ENCODE measurements at places on chromosomes 16 and 17.

DNA sequence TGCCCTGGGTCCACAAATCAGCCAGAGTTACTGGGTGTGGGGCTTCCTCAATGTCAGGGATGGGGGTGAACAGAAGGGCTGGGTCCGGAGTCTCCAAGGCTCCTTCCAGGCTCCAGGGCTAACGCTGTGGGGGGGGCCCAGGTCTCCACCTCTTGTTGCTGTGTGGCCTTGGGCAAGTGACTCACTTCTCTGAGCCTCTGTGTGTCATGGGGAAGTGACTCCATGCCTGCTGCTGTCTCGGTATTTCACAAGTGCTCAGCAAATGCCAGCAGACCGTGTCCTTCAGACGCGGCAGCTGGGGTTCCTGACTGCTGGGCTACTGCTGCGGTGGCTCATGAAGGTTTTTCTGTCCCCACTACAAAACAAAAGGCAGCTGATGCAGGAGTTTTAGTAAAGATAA lies 26.6 kb downstream of the JPH3 start:
- peak; percentile 29 for DNase-seq

DNA sequence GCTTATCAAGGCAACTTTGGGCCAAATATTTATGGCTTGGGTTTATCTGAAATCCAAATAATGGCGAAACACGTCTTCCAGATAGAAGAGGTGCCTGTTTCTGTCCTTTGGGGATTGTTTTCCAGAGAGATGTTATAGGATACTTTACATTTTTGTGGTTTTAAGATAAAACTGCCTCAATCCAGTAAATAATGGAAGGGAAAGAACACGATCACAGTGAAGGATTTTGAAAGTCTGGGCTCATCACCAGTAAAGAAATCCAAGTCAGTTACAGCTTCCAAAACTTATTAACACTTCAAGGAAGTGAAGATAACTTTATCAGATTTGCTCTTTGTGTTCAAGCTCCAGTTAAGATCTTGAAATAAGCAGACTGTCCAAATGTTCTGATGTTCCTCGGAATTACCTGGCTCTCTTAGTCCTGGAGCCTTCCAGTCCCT lies 30.1 kb downstream of the DNAH2 start:
- no peak for DNase-seq

- DNase-seq, result peak; percentile 35
These were observed 111.7 kb downstream of the MAP2K6 start for GRCh38 chr17:69525920-69526841.

DNA sequence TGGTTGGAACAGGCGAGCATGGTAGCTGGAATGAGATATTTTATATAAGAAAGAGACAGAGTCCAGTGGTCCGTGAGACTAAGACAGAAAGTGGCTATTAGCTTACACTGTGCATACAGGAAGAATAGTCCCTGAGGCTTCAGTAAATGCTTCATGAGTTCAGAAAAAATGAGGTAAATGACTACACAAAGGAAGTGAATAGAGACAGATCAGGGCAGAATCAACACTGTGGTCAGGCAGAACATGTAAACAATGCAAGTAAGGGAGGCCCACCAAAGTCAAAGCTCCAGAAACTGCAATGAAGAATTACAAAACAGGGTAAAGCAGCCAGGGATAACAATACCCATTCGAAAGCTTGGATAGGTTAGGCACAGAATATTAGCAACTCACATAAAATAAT lies 4.8 kb downstream of the ABCA10 start:
- DNase-seq, result peak; percentile 48
